ENCODE measurements at places on chromosomes 2 and 18.

- H3K36me3 ChIP-seq: no peaks in the 10 kb centered on the region
- H3K4me1 ChIP-seq: no peaks in the 10 kb centered on the region
- H3K4me3 ChIP-seq: no peak overlapping the region
Measured at GRCh38 chr18:35577045-35577848, 4.3 kb upstream of the GALNT1 start.

GRCh38 chr2:219624565-219624964 lies 2.9 kb upstream of the SLC4A3 start:
- H3K4me1 ChIP-seq: no peaks in the 10 kb centered on the region
- no peak overlapping the region for H3K4me3 ChIP-seq
- peaks cover 14% of the 10 kb centered on the region for H3K27me3 ChIP-seq
- H3K27ac ChIP-seq: no peak overlapping the region

GRCh38 chr2:433216-433615 lies 145.3 kb upstream of the ALKAL2 start:
- DNase-seq: no peak
- H3K4me3 ChIP-seq: no peak overlapping the region

DNA sequence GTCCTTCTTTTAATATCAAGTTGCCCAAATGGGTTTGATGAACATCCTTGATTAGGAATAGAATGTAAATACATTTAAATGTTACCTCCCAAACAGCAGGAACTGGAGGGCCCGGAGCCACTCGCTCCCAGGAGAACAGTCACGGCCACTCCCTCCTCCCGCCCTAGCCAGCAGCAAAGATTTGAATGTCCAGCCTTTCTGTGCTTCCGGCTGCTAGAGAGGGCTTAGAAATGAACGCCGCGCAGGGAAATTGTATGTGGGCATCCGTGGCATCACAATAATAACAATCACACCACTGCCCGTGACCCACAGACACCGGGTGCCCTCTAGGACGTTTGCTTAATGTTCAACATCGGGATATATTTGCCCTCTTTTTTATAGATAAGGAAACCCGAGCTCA lies 164.9 kb upstream of the SALL3 start:
- no peak overlapping the region for H3K27ac ChIP-seq
- no peaks in the 10 kb centered on the region for H3K27me3 ChIP-seq
- H3K4me1 ChIP-seq: no peaks in the 10 kb centered on the region
- DNase-seq: no peak

GRCh38 chr2:6993229-6993640 lies 76.0 kb downstream of the RNF144A start:
- H3K4me3 ChIP-seq: no peak overlapping the region
- DNase-seq: peak; percentile 70
- H3K4me1 ChIP-seq: peaks cover 18% of the 10 kb centered on the region
- no peaks in the 10 kb centered on the region for H3K27me3 ChIP-seq

- H3K4me3 ChIP-seq: no peak overlapping the region
- H3K27ac ChIP-seq: no peak overlapping the region
- no peak for DNase-seq
- H3K36me3 ChIP-seq: no peaks in the 10 kb centered on the region
- no peaks in the 10 kb centered on the region for H3K4me1 ChIP-seq
Measured at GRCh38 chr2:208192611-208193236, 2.9 kb upstream of the C2orf80 start.

- no peak for DNase-seq
- no peaks in the 10 kb centered on the region for H3K4me1 ChIP-seq
- no peaks in the 10 kb centered on the region for H3K36me3 ChIP-seq
- H3K4me3 ChIP-seq: no peak overlapping the region
- H3K27me3 ChIP-seq: no peaks in the 10 kb centered on the region
Measured at GRCh38 chr2:238139196-238140039, 950 bp downstream of the KLHL30 start.

GRCh38 chr2:3603536-3604206 lies 8.8 kb downstream of the COLEC11 start:
- no peak for DNase-seq
- no peak overlapping the region for H3K4me3 ChIP-seq
- H3K4me1 ChIP-seq: no peaks in the 10 kb centered on the region
- H3K36me3 ChIP-seq: no peaks in the 10 kb centered on the region
- H3K27me3 ChIP-seq: no peaks in the 10 kb centered on the region

GRCh38 chr18:158128-159036 lies at the start of gene USP14:
TSS of gene USP14 (plus strand) at chr18:158557. CDS start at chr18:158699, 142 bp downstream.
- H3K27ac ChIP-seq: peak within 1 kb of the TSS; percentile 34
- H3K4me1 ChIP-seq: peaks cover 13% of the 10 kb centered on the region
- DNase-seq: peak; percentile 98
- H3K27me3 ChIP-seq: peaks cover 1% of the 10 kb centered on the region
- H3K36me3 ChIP-seq: no peaks in the 10 kb centered on the region

DNA sequence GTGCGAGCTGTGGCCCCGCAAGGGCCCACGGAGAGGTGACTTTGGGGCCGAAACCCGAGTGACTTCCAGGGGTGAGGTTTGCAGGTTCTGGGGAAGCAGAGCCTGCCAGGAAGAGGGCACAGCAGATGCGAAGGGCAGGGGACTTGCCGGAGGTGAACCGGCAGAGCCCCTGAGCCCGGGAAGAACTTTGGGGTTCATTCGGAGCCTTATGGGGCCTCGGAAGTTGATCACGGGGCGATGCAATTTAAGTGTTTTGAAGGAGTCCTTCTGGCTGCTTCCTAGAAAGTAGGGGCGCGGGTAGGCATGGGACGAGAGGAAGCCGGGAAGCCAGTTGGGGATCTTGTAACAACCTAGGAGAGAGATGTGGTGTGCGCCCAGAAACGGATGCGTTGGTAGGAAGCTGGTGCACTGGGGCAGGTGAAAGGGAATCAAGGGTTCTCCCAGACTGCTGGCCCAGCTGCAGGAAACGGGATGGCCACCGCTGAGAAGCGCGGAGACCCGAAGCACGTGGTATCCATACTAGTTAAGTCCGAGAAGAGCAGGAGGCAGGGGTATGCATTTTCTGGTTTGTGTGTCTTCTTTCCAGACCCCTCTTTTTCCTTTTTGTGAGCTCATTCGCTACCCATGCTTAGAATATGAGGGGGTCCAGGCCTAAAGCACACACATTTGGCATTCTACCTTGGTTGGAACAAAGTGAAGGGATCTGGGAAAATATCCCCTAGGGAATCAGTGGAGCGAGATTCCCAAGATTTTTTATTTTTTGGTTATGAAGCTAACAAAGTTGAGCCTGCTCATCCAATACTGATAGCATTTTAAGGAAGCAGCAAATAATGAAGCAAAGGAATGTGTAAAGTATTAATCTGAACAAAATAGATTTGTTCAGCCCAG lies 758 bp downstream of the SCLY start:
- peak; percentile 30 for DNase-seq
- H3K36me3 ChIP-seq: peaks cover 6% of the 10 kb centered on the region
- H3K4me1 ChIP-seq: peaks cover 10% of the 10 kb centered on the region
- no peaks in the 10 kb centered on the region for H3K27me3 ChIP-seq

- H3K4me1 ChIP-seq: peaks cover 4% of the 10 kb centered on the region
- H3K36me3 ChIP-seq: no peaks in the 10 kb centered on the region
- H3K27me3 ChIP-seq: peaks cover 7% of the 10 kb centered on the region
- H3K27ac ChIP-seq: no peak overlapping the region
- no peak overlapping the region for H3K4me3 ChIP-seq
- no peak for DNase-seq
Measured at GRCh38 chr2:225052703-225053102, 10.4 kb upstream of the DOCK10 start.

GRCh38 chr2:39338502-39338901 lies 94.7 kb upstream of the CDKL4 start:
- no peaks in the 10 kb centered on the region for H3K27me3 ChIP-seq
- no peak overlapping the region for H3K27ac ChIP-seq
- H3K36me3 ChIP-seq: no peaks in the 10 kb centered on the region
- DNase-seq: no peak
- H3K4me3 ChIP-seq: no peak overlapping the region

DNA sequence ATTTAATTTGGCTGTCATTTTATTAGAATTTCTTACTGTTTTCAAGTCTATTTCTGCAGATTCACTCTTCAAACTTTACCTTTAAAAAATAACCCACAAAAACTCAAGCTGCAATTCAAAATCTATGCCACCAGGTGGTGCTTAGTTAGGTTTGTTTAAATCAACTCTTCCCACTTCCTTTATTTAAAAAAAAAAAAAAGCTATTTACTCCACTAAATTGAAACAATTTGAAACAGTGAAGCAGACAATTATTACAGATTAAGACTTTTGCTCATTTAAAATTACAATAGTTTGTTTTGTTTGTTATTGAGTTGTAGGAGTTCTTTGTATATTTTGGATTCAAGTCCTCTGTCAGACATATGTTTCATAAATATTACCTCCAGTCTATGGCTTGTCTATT lies 300.0 kb downstream of the PDE11A start:
- no peak overlapping the region for H3K4me3 ChIP-seq
- no peaks in the 10 kb centered on the region for H3K36me3 ChIP-seq
- H3K4me1 ChIP-seq: no peaks in the 10 kb centered on the region
- H3K27ac ChIP-seq: no peak overlapping the region
- DNase-seq: peak; percentile 60

- no peak overlapping the region for H3K4me3 ChIP-seq
- H3K27me3 ChIP-seq: no peaks in the 10 kb centered on the region
- H3K4me1 ChIP-seq: peaks cover 11% of the 10 kb centered on the region
- no peak overlapping the region for H3K27ac ChIP-seq
Measured at GRCh38 chr18:23334569-23334968, 118.5 kb upstream of the RIOK3 start.

DNA sequence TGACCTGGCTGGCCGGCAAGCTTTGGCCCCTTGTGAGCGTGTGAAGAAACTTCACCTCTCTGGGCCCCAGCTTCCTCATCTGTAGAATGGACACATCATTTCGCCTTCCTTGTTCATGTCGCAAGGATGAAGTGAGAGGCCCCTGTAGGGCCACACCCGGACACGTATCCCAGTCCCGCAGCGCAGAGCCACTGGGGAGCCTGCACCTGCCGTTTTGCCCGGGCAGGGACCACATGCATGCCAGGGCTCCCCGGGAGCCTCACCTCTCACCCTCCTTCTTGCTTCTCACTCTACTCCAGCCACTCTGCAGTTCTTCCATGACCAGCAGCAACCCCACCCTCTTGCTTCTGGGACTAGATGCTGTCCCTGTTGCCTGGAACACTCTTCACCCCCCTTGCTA lies 77.5 kb downstream of the FAM168B start:
- no peak overlapping the region for H3K4me3 ChIP-seq
- no peak overlapping the region for H3K27ac ChIP-seq
- H3K4me1 ChIP-seq: no peaks in the 10 kb centered on the region
- no peaks in the 10 kb centered on the region for H3K27me3 ChIP-seq
- H3K36me3 ChIP-seq: no peaks in the 10 kb centered on the region
- no peak for DNase-seq

DNA sequence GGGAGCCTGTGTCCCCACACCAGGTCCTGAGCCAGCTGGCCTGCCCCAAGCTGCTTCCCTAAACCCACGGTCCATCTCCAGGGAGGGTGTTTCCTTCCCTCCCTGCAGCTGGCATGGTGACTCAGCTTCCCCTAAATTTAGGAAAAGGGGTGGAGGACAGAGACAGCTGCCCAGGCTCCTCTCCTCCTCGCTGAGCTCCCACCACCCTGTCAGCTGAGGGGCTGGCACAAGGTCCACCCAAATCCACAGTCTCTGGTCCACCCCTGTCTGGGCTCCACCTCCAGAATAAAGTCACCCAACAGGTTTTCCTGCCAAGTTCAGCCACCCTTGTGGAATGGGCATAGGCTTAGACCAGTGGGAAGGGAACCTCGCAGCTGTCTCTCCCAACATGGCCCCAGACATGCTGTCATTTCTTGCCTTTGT lies 156.5 kb downstream of the TNS1 start:
- DNase-seq: no peak
- no peaks in the 10 kb centered on the region for H3K36me3 ChIP-seq
- H3K27ac ChIP-seq: no peak overlapping the region
- H3K4me1 ChIP-seq: peaks cover 41% of the 10 kb centered on the region
- H3K27me3 ChIP-seq: no peaks in the 10 kb centered on the region

GRCh38 chr2:203783496-203784203 lies 77.2 kb downstream of the CD28 start:
- peaks cover 25% of the 10 kb centered on the region for H3K4me1 ChIP-seq
- no peak overlapping the region for H3K4me3 ChIP-seq
- no peaks in the 10 kb centered on the region for H3K27me3 ChIP-seq
- no peak overlapping the region for H3K27ac ChIP-seq
